ENCODE measurements at places on chromosomes 11 and 22.
A peak's percentile ranks its signal among the peaks of the same experiment; 100 is the strongest.

- no peak for DNase-seq
Measured at GRCh38 chr22:21702700-21703683, 32.6 kb downstream of the YPEL1 start.

DNA sequence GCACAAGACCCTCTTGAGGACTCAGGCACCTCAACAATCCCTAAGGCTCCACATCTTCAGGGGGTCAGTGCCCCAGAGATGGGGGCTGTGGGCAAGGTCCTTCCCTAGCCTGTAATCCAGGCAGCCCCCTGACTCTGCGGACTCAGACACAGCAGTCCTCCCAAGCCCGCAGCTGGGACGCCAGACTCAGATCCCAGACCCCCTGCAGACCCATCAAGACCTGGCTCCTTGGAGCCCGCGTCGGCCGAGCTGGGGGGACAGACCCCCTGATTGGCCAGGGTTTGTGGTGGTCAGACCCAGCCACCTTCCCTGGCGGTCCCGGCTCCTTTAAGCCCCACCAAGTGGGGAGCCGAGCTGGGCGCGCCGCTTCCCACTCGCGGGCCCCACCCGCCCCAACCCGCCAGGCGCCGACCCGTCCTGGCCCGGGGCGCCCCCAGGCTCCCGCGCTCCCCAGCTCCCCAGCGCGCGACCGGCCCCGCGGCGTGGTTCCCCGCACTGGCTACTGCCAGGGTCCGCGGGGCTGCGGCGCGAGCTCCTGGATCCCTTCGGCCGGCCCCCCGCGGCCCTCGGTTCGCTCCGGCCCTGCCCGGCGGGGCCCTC lies 458 bp downstream of the OSBPL5 start:
- DNase-seq, result no peak

DNA sequence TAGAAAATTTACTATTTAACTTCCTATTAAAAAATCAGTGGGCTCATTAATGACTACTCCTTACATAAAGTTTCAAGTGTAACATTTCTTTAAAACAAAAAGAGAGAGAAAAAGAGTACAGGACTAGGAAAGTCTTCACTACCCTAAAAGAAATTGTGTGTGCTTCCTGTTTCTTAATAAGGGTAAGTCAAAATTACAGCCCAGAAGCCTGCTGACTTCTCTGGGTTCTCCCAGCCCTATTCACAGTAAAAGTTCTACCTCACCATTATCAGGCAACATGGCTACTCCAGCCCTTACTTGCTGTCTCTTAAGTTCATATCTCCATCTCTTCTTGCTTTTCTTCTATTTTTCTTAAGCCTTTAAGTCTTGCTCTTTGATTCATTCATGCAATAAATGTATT lies 20.3 kb upstream of the ZC3H12C start:
- no peak for DNase-seq

DNA sequence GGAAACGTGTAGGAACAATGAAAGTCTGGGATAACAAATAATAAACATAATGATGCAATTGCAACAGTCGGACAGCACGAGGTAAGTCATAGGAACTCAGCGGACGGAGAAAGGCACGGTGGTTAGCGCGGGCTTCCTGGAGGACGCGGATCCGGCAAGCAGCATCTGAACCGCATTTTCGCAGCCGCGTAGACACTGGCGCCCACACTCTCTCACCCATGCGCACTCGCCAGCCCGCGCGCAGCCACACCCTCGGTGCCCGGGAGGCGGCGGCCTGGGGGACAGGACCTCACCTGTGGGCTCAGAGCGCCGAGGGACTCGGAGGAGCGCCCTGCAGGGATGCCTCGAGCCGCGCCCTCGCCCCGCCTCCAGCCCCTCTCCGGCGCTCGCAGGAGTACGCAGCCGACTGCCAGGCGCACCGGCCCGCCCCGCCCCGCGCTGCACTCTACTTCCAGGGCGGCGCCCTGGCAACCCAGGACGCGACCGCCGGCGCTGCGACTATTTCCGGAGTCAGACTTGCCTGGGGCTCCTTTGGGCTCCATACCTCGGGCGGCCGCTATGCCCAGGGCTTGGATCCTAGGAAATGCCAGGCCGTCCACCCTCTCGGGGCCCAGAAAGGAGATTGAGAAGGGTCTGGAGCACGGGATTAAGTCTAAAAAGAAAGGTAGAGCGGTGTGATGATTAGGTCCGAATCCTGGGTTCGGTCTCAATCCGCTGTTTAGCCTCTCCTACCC lies at the start of gene TTLL1:
Gene TTLL1, minus strand, starts transcription at position 408 of the 734 bp plus-strand sequence. CDS start 13,805 bp downstream, outside the sequence.
- DNase-seq, result peak; percentile 53

DNA sequence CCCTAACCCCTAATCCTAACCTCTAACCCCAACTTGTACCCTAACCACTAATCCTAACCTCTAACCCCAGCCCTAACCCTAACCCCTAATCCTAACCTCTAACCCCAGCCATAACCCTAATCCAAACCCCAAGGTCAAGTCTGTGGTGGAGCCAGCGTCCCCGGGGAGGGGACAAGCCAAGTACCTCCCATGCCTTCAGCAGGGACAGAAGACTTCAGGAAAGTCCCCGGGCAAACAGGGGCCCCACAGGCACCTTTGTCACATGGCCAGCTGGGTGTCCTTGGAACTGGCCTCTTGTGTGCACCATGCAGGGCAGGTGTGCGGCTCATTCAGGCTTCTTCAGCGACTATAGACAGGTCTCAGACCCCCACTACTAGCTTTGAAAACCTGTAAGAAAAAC lies 555.8 kb downstream of the BRD1 start:
- DNase-seq, result no peak

DNA sequence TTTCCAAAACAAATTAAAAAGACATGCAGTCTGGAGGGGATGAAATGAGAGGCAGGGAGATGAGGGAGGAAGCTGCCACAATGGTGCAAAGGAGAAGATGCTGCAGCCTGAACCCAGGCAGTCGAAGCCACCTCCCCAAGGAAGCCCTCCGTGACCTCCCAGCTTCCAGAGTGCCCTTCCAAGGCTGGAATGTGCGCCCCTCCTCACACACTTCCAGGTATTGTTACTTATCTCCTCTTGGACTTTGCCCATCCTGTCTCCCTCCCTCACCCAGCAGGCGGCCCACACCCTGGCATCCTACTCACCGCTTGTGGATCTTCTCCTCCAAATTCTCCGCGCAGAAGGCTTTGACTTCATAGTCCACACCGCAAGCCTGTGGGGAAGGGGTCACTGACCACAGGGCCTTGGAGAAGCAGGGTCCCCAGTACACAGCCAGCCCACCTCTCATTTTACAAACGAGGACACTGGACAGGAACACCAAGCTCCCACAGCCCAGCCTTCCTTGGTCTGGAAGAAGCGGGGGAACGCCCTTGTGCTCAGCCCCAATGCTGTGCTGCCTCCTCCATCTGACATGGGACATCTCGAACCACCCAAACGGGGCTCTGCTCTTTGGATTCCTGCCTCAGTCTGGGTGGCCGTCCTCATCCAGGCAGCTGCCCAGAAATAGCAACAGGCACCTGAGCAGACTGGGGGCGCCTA lies 40.3 kb downstream of the TPBGL start:
- no peak for DNase-seq

DNA sequence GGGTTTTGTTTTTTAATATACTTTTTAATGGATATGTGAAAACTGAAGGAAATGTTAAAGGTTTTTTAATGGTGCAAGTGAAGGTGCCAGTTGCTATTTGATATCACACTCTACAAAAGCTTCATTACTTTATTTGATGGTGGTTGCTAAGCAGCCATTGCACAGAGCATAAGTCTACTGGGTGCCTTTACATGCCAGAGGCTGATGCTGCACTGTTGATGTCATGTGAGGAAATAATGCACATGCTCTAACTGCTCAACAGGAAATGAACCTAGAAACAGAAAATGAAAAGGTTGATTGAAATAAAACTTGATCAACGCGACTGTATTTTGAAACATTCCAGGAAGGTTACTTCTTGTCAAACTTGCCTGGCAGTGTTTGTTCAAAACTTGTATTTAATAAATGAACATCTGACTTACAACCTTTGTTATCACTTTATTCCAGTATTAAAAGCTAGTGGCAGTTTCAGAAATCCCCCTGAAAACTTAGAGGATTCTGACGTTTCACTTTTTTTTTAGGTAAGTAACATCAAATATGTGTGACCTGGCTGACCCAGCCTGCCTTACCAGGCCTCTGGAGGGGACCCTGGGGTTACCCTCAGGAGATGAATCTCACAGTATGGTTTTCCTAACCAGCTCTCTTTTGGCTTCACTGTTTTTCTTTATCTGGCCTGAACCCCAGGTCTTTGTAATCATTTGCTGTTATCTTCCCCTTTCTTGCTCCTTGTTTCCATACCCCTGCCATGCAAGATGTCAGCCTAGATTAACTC lies 2.4 kb upstream of the ATP5MG start:
- no peak for DNase-seq

GRCh38 chr11:133503236-133503635 lies 29.1 kb downstream of the OPCML start:
- no peak for DNase-seq

DNA sequence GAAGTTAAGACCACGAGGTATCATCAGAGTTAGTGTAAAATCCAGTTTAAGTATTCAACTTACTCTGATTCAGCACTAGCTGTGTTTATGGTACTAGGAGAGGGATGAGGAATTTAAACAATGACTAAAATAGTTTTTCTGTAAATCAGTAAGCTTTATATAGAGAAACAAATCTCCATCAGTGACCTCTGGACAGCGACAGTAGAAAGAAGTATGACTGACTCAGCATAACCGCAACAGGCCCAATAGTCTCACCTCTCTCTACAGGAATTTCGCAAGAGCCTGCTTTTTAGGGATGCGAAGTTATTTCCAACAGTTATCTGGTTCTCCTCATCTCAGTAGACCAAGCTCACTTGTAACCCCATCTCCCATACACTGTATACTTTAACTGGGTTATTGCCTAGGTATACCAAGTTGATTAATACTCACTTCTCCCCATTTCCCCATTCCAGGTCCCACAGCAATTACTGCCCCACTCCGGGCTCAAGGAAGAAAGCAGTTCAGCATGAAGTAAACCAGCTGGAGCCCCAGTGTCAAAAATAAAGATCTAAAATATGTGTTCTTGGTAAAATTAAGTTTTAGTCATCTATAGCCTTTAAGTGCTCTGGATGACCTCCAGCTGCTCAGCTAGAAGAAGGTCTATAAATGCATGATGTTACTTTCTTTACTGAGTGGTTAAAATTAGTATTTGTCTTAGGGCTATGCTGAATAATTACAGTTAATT lies 770.6 kb upstream of the CCDC90B start:
- no peak for DNase-seq

DNA sequence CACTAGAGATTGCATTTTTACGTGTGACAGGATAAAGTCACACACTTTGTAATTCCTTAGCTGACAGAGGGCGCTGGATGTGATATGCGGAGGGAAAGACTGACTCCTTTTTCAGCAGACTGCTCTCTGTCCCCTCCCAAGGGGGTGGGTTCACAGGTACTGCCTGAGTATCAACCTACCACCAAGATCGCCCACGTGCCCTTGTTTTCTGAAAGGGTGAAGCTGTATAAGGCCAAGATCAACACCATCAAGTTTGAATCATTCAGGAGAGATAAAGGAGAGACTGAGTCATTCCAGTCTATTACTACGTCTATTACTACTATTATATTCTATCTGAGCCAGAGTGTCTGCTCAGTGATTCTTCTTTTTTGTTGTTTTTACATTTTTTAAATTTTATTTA lies 30.7 kb downstream of the BUD13 start:
- no peak for DNase-seq

GRCh38 chr11:70203751-70204465 lies 812 bp downstream of the FADD start:
- no peak for DNase-seq

DNA sequence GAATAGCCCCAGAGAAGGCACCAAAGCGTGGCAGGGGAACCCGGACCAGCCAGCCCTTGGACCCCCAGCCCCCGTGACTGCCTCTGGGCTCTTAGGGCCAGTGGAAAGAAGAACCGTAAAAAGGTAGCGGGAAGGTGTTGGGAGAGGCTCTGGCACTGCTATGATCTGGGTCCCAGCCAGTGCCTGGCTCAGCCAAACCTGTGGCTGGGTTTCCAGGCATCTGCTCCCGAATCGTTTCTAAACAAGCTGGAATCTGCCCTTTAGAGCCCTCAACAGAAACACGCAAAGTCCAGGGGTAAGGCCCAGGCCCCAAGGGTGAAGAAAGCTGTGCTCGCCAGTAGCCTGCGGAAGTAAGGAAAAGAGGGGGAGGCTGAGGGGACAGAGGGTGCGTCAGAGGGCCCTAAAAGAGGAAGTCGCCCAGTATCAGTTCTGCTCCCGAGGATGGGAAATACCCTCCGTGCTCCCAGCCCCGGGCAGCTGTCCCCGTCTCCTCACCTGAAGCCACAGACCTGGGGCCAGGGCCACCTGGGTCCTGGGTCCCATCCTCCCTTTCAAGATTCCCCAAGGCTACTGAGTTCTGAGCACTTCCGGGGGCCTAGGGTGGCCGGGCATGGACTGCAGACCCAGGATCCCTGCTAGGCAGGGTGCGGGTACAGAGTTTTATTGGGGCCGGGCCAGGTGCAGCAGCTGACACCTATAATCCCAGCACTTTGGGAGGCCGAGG lies 24.7 kb downstream of the IL10RA start:
- no peak for DNase-seq

DNA sequence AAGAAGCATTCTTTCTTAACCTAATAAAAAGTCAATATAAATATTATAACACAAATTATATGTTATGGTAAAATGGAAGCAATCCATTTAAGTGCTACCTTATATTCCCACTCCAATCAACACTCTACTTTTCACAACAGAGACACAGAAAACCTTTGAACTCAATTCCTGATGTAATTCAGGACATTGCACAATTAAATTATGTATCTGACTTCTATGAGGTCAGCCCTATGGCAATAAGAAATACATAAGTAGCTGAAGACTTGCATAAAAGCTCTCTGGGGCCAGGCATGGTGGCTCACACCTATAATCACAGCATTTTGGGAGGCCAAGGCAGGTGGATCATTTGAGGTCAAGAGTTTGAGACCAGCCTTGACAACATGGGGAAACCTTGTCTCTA lies 6.8 kb downstream of the OR4D10 start:
- DNase-seq, result no peak

GRCh38 chr11:126268361-126268707 lies 361 bp downstream of the SRPRA start:
- peak; percentile 59 for DNase-seq

DNA sequence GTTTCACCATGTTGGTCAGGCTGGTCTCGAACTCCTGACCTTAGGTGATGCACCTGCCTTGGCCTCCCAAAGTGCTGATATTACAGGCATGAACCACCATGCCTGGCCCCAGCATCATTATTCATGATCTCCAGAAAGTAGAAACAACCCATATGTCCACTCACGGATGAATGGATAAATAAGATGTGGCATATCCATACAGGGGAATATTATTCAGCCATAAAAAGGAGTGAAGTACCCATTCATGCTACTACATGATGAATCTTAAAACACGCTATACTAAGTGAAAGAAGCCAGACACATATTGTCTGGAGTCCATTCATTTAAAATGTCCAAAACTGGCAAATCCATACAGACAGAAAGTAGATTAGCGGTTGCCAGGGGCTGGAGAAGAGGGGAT lies 79.9 kb upstream of the TCF20 start:
- DNase-seq, result no peak
